G401 (cell line): ENCODE measurements at places on chromosomes 4 and X. TPM values are rescaled to one million over a fixed set of nuclear protein-coding genes. Genes with fewer than 3 reads are reported as not detected.

DNA sequence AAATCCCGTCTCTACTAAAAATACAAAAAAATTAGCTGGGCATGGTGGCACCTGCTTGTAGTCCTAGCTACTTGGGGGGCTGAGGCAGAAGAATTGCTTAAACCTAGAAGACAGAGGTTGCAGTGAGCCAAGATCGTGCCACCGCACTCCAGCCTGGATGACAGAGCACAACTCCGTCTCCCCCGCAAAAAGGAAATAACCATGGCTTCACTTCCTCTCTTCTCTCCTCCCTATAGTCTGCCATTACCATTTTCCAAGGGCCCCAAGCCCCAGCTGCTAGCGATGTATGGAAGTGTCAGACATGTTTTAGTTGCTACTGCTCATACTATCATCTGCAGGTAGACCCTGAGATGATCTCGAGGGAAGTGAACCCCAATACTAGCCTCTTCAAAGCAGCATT lies 177.3 kb upstream of the FAM9B start:
- DNase-seq: no peak

DNA sequence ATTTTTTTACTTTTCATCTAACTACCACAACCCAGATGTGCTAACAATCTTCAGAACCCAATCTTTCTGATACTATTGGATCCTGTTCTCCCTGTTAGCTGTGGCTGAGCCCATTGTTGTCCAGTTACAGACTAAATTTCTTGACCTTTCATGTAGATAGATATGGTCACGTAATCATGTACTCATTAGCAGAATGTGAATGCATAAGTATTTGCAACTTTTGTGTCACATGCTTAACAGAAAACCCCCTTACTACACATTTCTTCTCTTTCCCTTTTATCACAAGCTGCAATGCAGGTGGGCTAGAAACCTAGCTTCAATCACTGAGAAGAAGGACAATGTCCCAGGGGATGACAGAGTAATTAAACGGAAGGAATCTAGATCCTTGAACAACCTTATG lies 13.1 kb upstream of the FAM13A start:
- DNase-seq: no peak

DNA sequence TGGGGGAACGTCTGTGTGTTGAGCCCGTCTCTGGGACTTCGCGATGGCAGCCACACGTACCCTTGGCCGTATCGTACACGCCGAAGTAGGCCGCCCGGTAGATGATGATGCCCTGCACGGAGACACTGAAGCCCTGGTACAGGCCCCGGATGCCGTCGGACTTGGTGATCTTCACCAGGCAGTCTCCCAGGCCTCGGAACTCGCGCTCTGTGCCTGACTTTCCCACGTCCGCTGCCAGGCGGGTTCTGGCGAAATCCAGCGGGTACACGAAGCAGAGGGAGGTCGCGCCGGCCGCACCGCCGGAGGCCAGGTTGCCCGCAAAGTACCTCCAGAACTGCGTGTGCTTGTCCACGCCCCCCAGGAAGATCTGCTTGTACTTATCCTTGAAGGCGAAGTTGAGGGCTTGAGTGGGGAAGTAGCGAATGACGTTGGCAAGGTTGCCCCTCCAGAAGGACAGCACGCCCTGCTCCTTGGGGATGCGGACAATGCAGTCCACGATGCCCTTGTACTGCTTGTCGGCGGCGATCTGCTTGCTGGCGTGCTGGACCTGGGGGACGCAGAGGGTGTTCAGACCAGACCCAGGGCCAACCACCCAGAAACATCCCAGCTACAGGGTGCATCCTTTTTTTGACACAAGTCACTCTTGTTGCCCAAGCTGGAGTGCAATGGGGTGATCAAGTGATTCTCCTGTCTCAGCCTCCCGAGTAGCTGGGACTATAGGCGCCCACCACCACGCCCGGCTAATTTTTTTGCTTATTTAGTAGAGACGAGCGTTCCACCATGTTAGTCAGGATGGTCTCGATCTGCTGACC lies 2.5 kb downstream of the SLC25A6 start:
- no peak for DNase-seq

DNA sequence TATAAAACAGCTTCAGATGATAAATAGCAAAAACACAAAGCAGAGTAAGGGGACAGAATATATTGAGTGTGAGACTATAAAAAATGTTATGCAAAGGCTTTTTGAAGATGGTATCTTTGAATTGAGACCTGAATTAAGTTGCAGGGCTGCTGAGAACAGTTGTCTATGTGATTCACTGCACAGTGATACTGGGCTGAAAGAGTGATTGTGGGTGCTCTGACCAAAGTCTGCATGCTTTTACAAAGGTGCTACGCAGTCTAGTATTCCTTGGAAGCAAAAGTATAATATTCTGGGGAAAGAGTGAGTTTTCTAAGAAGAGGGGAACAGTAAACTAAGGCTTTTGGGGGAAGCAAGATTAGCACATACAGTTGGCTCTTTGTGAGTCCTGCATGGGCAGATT lies 234.0 kb downstream of the ARHGAP10 start:
- DNase-seq: no peak

GRCh38 chrX:10099411-10099810 lies 57.4 kb upstream of the CLCN4 start:
- no peak for DNase-seq

- DNase-seq: no peak
These were observed 10.4 kb downstream of the CSTF2 start for GRCh38 chrX:100830547-100830946.

- no peak for DNase-seq
These were observed 115.0 kb downstream of the PJA1 start for GRCh38 chrX:69050051-69050765.

- DNase-seq: no peak
These were observed 1.4 kb upstream of the GPR173 start for GRCh38 chrX:53047228-53047627.

DNA sequence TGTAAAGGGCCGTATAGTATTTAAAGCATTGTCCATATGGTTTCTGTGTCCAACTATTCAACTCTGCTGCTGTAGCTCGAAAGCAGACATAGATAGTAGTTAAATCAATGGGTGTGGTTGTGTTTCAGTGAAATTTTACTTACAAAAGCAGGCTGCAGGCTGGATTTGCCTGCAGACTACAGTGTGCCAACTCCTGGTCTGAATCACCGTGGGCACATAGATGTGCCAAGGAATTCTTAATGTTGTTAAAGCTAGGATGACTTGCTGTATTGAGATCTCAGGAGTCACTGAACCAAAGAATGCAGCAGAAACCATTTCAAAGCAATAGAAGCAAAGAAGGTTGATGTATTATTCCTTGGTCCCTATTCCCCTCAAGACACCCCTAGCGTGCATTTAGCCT lies 379.0 kb downstream of the STIM2 start:
- no peak for DNase-seq

The GLRA3 gene
- total RNA-seq: not detected in 2 replicates

The CXorf65 gene
- total RNA-seq: not detected in 2 replicates

The PDGFRA gene
- 3.4 and 5.0 TPM in 2 replicates for total RNA-seq
